ENCODE measurements at places on chromosomes 2 and 18.

DNA sequence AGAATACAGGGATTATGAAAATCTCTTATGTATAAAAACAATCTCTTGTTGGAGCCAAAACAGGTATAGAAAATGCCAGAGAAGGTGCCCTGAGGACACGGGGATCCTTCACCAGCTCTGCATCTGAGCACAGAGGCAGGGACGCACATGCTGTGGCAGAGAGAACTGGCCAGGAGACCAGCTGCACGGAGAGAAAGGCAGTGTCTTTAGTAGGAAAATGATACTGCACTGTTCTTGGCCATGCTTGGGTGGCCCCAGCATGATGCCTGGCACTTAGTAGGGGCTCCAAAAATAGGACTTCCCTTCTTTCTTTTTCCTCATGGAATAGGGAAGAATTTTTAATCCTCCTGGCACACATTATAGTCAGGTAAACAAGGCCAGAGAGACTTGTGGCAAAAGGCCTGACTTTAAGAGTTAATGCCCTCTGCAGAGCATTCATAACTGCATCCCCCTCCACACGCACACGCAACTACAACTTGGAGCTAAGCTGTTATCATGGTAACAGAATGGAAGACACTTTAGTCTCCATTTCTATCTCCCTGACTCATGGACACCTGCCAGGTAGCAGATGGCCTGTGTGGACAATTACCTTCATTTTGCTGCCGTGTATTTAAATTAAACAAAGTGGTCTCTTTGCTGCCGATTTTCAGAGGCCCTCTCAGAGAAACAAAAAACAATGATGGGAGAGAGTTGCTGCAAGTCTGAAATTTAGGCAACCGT, 59.7 kb upstream of the DNMT3A start:
- no peak for DNase-seq

- DNase-seq, result peak; percentile 71
These were observed 83.2 kb upstream of the RND3 start for GRCh38 chr2:150570712-150571111.

- no peak for DNase-seq
These were observed 12.4 kb upstream of the IGFBP2 start for GRCh38 chr2:216620786-216621185.

DNA sequence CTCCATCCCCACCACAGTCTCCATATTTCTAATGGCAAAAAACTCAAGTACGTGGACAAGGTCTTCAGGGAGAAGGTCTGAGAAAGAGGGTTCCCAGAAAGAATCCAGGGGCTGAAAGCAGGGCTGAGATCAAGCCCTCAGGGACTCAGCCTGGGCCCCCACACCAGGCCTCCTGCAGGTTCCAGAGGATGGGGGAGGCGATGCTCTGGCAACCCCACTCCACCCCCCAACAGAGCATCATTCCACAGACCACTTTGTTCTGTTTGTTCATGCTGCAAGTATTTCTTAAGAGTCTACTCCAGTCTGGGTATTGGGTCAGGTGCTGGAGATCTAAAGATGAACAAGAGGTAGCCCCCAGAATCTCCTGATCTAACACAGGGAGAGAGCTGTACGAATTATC, 32.2 kb downstream of the ZBTB7C start:
- no peak for DNase-seq

DNA sequence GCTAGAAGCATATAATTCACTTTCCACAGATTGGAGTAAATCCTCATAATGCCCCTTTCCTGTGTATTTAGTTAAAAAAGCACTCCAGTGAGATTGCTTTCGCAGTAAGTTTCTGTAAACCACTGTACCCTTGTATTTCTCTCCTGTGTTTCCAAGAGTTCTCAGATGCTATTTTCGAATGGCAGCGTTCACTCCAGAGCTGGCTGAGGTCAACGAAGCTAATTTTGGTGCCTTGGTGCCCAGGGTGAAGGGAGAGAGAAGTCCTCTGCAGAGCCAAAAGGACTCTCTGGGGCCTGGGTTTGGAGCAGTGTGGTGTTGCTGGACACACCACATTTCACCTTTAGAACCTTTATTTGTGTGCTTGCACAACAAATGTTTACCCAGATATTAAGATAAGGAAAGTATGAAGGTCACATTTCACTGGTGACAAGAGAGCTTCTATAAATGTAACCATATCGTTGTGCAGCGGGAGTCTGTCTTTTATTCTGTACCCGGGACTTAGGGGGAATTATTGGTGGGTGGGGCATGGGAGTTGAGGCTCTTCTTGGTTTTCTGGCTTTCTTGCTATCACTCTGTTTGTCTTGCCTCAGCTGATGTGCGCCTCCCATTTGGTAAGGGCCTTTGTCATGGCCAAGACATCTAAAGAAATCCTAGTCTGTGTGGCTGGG, 9.9 kb downstream of the EPAS1 start:
- DNase-seq, result no peak

GRCh38 chr2:226615891-226616290, 183.7 kb downstream of the IRS1 start:
- no peak for DNase-seq

DNA sequence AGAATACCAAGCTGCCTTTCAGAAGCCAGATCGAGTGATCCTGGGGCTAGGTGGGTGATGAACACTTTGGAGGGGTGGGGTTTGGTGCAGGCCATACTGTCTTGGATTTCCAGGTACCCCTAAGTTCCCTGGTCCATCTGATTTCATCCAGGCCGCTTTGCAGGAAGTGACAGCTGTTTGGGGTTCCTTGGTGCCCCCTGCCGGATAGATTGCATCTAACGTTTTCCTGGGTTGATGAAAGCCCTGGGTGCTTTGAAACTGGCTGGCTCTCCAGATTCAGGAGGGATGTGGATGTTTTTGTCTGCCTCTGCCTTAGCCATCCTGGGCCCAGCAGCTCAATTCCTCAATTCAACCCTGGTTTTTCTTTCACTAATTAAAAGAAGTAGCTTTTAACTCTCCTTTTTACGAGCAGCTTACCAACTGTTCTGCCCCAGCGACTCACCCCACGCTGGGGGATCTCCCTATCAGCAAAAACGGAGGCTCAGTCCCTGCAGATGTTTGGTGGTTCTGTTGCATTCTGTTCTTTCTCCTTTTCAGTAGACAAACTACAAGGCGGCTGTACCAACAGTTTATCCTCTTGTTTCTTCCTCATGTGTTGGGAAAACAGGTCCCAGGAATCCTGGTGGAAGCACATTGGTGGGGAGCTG, 37.1 kb downstream of the ARHGEF4 start:
- DNase-seq, result peak; percentile 11

- DNase-seq, result no peak
These were observed 23.7 kb upstream of the ACKR3 start for GRCh38 chr2:236545814-236546480.

DNA sequence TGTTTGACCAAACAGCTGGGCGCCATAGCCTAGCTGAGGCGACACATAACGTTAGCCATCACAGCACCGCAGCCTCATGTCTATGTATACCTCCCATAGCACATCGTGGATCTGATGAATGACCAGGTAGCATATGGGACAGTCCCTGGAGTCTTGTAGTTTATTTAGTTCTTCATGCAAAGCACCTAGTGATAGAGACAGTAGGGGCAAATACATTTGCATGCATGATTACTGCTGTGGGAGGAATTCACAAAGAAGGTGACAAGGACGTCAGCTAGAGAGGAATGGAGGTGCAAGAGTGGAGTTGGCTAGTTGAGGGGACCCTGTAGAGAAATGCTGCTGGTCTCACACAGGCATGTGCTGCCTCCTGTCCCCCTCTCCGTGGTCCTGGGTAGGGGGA, 478.9 kb upstream of the HS6ST1 start:
- no peak for DNase-seq

GRCh38 chr2:219595256-219595655, 2.4 kb upstream of the STK11IP start:
- DNase-seq, result peak; percentile 30

DNA sequence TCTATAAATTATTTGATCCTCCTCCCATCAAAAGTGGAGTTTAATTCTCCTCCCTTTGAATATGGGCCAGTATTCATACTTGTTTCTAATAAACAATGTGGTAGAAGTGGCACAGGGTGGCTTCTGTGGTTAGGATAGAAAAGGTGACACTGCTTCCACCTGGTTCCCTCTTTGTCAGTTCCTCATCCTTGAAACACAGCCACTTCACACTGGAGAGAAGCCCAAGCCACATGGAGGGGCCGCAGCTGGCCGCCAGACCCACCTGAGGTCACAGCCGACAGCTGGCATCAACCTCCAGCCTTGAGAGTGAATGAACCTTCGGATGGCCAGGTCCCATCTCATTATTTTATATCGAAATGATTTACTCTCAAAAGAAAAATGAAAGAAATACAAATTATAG, 27.5 kb upstream of the SLC66A3 start:
- DNase-seq, result no peak

- no peak for DNase-seq
These were observed 168.8 kb downstream of the CDCA7 start for GRCh38 chr2:173523497-173523896.

- DNase-seq, result peak; percentile 98
These were observed 81.3 kb downstream of the CDC42EP3 start for GRCh38 chr2:37590119-37590571.

- no peak for DNase-seq
These were observed 39.0 kb upstream of the STRN start for GRCh38 chr2:37005118-37005868.

DNA sequence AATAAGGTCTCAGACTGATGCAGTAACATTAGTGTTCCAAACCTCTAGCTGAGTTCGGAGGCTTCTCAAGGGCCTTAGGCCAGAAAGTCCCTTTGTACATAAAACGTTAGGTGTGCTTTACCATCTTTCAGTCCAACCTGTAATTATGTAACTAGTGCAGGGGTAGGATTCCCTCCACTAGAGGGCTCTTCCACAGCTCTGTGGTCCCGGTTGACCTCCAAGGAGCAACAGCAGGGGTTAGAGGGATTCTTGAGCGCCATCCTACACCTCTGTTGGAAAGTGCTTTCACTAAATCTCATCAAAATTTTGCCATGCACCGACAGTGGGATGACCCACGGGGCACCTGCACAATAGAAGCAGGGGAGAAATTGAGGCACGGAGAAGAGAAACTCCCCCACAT, 155.8 kb upstream of the LRP1B start:
- no peak for DNase-seq

GRCh38 chr2:225010804-225011203, 31.5 kb downstream of the DOCK10 start:
- peak; percentile 47 for DNase-seq

- no peak for DNase-seq
These were observed 50.5 kb downstream of the DDX1 start for GRCh38 chr2:15642011-15642814.

- DNase-seq, result no peak
These were observed 69.9 kb upstream of the FAM136A start for GRCh38 chr2:70371753-70372152.

- no peak for DNase-seq
These were observed 416.4 kb upstream of the UBE2E3 start for GRCh38 chr2:180564051-180564450.

- no peak for DNase-seq
These were observed 1495.8 kb upstream of the TMEFF2 start for GRCh38 chr2:193690572-193690971.

- DNase-seq, result no peak
These were observed 79.6 kb upstream of the REV1 start for GRCh38 chr2:99569386-99569785.

- peak; percentile 20 for DNase-seq
These were observed 175.9 kb downstream of the NRXN1 start for GRCh38 chr2:50856016-50856541.

Measured in skeletal muscle cell (primary cell).